Dorsolateral prefrontal cortex (tissue), 122 donors: ENCODE measurements at places on chromosomes 16 and 17.
A peak's percentile ranks its signal among the peaks of the same experiment; 100 is the strongest.

- DNase-seq = no peak
These were observed 8.1 kb upstream of the FOXF1 start for GRCh38 chr16:86501989-86502855.

- no peak for DNase-seq
These were observed 29.4 kb downstream of the RNF112 start for GRCh38 chr17:19440421-19440820.

DNA sequence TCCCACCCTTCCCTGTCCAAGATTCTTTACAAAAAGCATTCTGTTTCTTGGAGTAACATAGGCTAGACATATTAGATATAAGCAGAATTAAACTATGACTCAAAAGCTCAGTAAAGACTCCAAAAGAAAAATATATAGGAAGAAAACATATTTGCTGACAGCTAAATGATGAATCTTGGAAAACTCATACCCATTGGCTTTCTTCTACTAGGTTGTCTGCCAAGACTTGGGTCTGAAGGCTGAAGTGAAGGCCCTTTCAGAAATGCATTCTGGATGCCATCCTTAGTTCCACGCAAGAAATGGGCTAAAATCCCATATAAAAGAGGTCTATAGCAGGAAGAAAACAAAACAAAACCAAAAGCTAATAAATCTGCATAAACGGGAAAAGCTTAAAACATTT lies 15.1 kb downstream of the CEP20 start:
- no peak for DNase-seq

- no peak for DNase-seq
These were observed 4.2 kb upstream of the RDM1 start for GRCh38 chr17:35934760-35935159.

- DNase-seq = no peak
These were observed 2.4 kb upstream of the SDK2 start for GRCh38 chr17:73646409-73647300.

- peak; percentile 30 for DNase-seq
These were observed 22.7 kb upstream of the PPM1D start for GRCh38 chr17:60577147-60577915.

DNA sequence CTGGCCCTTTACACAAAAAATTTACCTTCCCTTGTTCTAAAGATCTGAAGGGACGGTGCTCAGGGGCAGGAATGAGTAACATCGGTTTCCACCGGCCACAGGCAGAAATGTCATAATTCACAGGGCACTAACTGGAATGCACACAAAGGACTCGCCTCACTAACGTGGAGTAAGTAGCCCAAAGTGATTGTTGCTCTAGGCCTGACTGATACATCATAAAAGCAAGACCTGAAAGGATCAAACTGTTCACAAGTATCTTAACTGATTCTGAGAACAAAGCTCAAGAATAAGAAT lies 8.9 kb upstream of the TCF25 start:
- DNase-seq = no peak

GRCh38 chr16:22232277-22233036 lies 26.4 kb downstream of the EEF2K start:
- no peak for DNase-seq

- no peak for DNase-seq
These were observed 25.8 kb downstream of the STAT3 start for GRCh38 chr17:42362245-42362961.

DNA sequence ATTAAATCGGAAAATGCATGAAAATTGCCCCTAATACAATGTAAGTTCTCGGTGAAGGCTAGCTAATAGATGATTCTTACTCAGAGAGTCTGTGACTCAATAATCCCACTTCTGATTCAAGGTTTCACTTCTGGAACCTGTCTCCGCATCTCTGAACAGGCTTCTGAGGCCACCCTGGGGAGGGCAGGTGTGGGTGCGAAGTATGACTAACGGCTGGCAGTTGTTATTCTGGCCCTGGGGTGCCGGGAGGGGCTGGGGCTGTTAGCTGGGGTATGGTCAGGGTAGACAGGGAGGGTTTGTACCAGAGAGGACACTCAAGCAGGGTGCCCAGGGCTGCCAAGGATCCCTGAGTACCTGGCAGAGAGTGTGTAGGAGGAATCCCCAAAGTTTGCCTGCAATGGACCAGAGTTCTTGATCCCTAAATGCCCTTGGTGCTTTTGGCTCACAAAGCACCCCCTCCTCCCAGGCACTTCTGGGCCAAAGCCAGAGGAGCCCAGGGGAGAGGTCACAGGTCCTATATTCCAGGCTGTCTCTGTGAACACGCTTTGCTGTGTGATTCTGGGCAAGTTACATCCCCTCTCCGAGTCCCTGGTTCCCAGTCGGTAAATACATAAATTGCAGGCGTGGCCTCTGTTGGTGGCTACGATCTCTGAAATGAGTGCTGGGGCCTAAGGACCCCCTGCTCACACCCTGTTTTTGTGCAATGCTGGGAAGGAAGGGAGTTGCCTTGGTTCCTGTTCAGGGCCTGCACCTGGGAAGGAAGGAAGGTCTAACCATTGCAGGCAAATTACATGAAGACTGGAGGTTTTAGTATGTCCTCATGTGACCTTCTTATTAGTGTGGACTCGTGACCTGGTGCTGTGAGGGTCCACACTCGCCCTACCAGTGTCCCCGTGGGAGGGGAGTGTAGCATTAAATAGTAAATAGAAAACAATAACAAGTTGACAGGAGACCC lies 49.9 kb upstream of the CPNE2 start:
- no peak for DNase-seq
